Stimulated activated CD4-positive, alpha-beta T cell treated with anti-CD3 and anti-CD28 coated beads, Interleukin-1b, Interleukin-23, amount 100 ng/mL, for 48 hours (primary cell): ENCODE measurements at places on chromosomes 6 and 20.

DNA sequence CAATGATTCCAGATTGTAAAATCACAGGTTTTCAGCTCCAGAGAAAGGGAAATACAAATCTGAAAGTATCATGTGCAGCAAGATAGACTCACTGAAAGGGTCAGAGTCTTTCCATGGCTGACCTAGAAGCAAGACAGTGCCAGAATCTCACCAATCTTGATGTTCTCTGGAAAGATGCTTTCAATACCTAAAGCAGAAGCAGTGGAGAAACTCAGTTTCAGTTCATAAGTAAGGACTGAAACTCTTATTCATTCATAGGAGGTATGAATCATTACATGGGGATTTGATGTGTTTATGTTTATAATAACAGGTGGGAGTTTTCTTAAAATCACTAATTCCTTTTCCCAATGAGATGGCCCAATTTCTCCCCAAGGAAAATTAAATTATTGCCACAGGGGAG is 42.5 kb downstream of the SLC2A12 start:
- no peak for DNase-seq

GRCh38 chr6:142861711-142862110 is 83.3 kb downstream of the HIVEP2 start:
- no peak for DNase-seq

DNA sequence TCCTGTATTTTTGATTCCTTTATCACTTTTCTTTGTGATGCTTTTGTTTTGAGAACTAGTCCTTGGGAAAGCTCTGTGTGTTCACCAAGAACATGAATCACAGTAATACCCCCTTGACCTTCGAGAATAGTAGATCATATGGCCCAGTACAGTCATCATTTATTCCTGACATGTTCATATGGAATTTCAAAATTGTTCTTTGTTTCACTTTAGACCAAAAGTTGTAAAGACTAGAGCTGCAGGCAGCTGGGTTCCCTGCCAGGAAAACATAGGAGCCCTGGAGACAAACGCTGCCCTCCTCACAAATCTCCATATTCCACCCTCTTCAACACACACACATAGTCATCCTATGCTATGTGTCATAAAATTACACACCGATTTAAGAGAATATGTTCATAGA is 621.2 kb upstream of the EYS start:
- no peak for DNase-seq

DNA sequence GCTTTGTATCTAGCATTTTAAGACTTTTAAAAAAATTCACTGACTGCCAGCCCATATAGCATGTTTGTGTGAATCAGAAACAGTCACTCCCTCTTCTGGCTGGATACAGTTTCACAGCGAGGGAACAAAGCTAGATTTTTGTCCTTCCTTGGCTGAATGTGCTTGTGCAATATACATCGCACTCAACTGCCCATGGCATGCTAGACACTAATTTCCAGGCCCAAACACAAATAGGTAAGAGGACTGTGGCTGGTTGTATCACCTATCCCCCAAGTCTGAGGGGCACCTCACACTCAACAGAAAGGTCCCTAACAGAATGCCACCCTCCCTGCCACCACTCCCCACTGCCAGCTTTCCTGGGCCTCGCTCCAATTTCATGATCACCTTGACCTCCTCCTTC is 16.2 kb upstream of the BLCAP start:
- DNase-seq = no peak

GRCh38 chr6:170042596-170043118 is 248.2 kb downstream of the DLL1 start:
- DNase-seq = no peak

DNA sequence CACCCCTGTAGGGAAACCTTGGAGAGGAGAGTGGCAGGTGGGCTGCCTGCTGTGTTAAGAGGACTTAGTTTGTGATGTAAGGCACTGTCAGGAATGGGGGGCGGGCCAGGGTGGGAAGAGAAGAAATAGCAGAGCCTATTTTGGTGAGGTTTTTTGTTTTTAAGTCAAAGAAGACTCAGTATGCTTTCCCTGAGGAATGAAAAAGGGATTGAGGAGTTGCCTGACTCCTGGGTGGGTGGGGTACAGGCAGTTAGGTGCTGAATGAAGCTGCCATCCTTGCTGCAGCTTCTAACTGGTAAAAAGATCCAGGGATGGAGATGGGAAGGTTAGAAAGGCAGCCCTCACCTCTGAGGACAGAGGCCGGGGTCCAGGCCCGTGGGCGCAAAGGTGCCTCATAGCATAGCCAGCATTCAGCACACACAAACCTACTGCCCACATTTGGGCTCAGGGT is 37.9 kb downstream of the PLCG1 start:
- no peak for DNase-seq

- DNase-seq = no peak
These were observed 86.5 kb upstream of the MYL9 start for GRCh38 chr20:36454698-36455427.
